ENCODE measurements at places on chromosomes 16 and 17.

DNA sequence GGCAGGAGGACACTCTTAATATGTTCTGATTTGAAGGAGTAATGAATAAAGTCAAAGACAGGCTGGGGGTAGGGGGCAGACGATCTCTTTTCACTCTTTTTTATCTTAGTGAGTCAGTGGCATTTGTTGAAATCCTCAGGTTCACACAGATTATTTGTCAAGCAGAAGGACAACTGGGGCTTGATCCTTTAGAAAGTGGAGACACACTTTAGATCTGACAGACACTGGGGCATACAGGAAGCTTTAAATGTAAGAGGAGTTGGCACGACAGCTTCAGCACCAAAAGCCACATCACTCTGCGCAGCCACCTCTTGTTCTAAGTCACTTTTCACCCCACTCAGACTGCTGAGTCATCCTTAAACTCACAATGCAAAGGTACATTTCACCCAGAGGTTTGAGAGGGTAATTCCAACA is 121.5 kb downstream of the STXBP4 start:
- DNase-seq, result no peak

- no peak for DNase-seq
These were observed 35.3 kb upstream of the RAI1 start for GRCh38 chr17:17645961-17646360.

DNA sequence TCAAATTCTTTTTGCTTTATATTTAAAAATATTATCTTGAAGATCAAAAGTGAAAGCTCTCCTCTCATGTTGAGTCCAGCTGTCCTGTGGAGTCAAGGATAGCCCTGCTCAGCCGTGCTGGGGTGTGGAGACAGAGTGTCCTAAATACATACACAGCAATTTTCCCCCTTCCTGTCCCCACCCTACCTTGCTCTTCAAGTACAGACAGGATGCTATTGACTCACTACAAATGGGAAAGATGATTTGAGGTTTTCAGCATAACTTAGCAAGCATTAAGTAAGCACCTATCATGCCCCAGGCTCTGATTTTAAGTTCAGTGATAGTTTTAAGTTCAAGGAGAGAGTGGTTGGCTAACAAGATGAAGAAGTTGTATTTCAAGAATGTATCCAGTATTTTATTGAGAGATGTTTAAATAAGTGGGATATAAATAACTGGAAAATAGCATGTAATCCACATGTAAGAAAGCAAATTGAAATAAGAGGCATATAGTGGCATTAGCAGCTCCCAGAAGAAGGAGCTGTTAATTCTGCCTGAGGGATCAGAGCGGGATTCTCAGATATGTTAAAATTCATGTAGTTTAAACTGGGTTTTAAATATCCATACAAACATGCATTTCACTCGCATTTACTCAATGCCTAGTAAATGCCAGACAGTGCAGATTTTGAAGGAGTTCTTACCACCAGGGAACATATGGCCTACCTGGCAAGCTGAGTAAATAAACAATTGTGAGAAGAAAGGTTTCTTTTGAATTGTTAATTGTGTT is 183.5 kb upstream of the ANKFN1 start:
- DNase-seq, result no peak

GRCh38 chr17:45248132-45248957 is 13.5 kb downstream of the SPATA32 start:
- DNase-seq, result no peak

- DNase-seq, result no peak
These were observed 17.2 kb downstream of the GINS3 start for GRCh38 chr16:58409316-58409973.

- DNase-seq, result no peak
These were observed 36.2 kb downstream of the USP10 start for GRCh38 chr16:84735849-84736586.

GRCh38 chr16:54719624-54720023 is 211.0 kb upstream of the IRX5 start:
- DNase-seq, result peak; percentile 47

DNA sequence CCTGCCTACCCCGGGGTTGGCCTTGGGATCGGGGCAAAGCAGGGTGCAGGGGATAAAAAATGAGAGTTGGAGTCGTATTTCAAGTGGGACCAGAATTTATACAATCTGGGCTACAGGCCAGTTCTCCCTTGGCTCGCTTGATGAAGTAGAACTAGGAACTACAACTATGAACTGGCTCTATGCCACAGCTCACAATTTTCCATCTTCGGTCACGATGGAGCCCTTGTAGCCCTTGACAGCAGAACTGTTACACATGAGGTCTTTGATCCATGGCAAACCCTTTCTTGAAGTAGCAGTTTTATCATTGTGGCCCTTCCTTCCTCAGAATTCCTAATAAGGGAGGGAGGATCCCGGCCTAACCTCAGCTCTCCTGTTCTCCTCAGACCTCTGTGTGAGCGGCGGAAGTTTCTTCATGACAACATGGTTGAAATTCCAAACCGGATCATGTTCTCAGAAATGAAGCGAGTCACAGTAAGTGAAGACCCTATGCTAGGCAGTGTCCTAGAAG is 17.1 kb downstream of the LIG3 start:
- DNase-seq, result no peak

DNA sequence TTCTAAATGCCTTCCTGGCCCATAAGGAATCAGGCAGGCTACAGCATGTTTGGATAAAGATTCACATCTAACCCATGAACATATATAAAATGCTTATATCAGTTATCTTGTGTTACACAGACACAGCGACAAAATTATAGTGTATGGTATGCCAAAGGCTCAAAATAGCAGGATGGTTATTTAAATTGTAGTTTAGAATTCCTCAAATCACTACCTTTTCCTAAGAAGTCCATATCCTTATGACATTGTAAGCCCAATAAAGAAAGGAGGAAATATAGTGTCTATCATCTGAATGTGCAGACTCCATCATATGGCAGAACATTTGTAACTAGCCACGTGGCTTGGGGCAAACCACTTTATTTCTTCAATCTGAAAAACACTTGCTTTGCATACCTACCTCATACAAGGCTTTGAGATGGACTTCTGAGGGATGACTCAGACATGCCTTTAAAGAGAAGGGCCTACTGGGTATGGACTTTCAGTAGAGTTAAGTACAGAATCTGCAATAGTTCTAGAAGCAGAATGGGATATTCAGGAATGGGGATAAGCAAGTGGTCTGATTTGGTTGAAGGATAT is 12.1 kb upstream of the DHX8 start:
- DNase-seq, result no peak

DNA sequence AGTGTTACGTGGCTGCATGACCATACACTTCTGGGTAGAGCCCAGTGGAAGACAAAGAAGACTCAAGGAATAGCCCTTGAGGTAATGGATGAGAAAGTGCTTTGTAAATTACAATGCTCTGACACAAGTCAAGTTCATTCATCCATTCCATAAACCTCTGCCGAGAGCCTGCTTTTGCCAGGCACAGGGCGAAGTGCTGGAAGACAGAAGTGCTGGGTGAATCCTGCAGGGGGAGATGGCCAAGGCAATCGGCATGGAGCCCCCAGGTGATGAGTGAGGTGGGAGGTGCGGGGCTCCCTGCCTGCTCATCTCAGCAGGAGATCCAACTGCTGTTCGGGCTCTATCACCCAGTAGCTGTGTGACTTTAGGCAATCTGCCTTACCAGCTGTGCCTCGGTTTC is 2.8 kb upstream of the SOCS3 start:
- no peak for DNase-seq

- no peak for DNase-seq
These were observed 260.2 kb upstream of the DYNLRB2 start for GRCh38 chr16:80280557-80280956.

- DNase-seq, result no peak
These were observed 344 bp upstream of the SEPTIN12 start for GRCh38 chr16:4788489-4788889.

DNA sequence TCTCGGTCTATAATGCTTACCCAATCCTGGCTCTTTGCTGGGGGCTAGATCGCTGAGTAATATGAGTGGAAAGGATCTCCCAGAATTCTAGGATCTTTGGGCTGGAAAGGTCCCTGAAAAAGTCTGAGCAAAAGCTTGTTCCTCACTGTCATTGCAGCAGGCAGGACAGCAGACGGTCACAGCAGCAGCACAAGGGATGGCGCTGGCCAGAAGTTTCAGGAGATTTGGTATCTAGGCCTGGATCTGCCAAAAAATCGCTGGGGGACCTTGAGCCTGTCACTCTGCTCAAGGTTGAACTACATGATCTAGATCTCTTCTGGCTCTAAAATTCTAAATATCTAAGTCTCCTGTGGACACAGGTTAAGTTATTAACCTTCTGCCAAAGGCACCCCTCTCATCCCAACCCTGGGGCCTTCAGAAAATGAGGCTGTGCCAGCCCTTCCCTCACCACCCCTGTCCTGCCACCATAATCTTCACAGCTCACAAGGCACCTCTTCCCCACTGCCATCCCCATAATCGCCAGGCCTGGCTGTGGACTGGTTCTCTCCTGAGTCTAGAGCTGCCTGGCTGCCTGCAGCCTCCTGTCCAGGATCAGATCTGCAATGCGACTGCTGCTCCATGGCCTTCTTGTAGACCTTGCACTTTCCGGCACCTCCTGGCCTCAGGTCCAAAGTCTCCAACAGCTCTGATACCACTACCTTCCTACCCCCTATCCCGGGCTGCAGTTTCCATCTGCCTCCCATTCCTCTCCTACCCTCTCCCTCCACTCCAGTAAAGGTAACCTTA is 10.2 kb downstream of the MYO18A start:
- no peak for DNase-seq

- DNase-seq, result no peak
These were observed 953 bp upstream of the NECAB2 start for GRCh38 chr16:83967091-83967490.

DNA sequence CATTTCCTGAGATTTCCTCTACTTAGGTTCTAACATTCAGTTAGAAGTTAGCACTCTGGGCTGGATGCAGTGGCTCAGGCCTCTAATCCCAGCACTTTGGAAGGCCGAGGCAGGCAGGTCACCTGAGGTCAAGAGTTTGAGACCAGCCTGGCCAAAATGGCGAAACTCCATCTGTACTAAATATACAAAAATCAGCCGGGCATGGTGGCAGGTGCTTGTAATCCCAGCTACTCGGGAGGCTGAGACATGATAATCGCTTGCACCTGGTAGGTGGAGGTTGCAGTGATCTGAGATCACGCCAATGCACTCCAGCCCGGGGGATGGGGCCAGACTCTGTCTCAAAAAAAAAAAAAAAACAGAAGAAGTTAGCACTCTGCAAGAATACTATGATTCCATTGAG is 1430.9 kb downstream of the CDH11 start:
- no peak for DNase-seq

GRCh38 chr17:73520369-73520761 is 123.9 kb downstream of the SDK2 start:
- DNase-seq, result no peak

GRCh38 chr17:4625181-4625617 is 16.3 kb downstream of the ALOX15 start:
- DNase-seq, result no peak

- DNase-seq, result no peak
These were observed 56.0 kb upstream of the FAM20A start for GRCh38 chr17:68657166-68657565.

DNA sequence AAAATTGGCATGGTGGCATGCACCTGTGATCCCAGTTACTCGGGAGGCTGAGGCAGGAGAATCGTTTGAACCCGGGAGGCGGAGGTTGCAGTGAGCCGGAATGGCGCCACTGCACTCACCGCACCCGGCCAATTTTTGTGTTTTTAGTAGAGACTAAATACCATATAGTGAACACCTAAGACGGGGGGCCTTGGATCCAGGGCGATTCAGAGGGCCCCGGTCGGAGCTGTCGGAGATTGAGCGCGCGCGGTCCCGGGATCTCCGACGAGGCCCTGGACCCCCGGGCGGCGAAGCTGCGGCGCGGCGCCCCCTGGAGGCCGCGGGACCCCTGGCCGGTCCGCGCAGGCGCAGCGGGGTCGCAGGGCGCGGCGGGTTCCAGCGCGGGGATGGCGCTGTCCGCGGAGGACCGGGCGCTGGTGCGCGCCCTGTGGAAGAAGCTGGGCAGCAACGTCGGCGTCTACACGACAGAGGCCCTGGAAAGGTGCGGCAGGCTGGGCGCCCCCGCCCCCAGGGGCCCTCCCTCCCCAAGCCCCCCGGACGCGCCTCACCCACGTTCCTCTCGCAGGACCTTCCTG is at the start of gene HBQ1:
HBQ1 (plus strand) TSS at position 359 of the 575 bp plus-strand sequence; CDS start at position 387, 28 bp downstream.
- DNase-seq, result no peak

DNA sequence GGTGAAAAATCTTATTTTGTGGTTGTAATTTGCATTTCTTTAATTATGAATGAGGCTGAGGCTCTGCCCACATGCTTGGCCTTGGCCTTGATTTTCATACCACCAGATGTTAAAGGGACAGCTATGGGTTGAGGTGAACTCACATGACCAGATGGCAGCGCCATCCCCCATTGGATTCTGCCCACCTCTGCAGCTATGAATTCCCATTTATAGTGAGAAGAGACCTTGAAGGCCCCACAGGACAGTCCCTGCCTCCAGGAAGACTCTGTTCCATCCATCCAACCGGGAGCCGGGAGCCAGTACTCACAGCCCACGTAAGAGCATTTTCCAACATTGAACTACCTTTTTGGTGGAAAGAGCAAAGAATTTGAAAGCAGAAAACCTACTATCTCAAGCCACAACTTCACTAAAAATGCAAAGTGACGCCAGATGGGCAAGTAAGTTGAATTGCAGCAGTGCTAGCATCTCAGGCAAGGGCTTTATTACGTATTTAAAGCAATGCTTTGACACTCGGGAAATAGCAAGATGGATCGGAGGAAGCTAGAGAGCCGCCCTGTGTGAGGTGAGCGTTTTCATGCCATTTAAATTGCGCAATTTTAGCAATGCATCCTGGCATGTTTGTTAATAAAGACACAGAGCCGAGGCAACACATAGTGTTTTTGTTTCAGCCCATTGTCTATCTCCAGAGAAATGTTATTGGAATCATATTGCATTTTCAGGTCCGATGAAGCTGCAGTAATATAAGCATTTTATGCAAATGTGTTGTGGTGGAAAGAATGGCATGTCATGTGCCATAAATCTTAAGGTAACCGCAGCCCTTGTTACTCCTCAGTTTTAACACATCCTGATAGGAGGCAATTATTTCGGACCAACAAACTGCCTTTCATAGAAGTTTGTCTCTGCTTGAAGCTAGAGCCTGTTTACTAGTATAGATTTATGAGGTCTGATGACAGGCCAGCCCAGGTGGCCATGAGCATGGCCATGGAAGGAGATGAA is 273.4 kb upstream of the TNRC6C start:
- no peak for DNase-seq

GRCh38 chr16:58515125-58515870 is at the start of gene SETD6:
SETD6 (plus strand) TSS chr16:58515517; CDS start chr16:58515538, 21 bp downstream.
- DNase-seq, result peak; percentile 97

- no peak for DNase-seq
These were observed 749 bp downstream of the GRIN2A start for GRCh38 chr16:10181196-10182162.

- no peak for DNase-seq
These were observed 2.2 kb upstream of the PLEKHH3 start for GRCh38 chr17:42678951-42679491.

- DNase-seq, result no peak
These were observed 9.6 kb downstream of the ABHD15 start for GRCh38 chr17:29557085-29557738.

GRCh38 chr17:64508683-64509082 is 1.9 kb downstream of the CEP95 start:
- no peak for DNase-seq

- no peak for DNase-seq
These were observed 474.4 kb downstream of the SLC39A11 start for GRCh38 chr17:72618001-72618509.

Measured in esophagus muscularis mucosa (tissue), 4 donors.